ENCODE measurements at places on chromosomes 1 and 21.
A peak's percentile ranks its signal among the peaks of the same experiment; 100 is the strongest.

DNA sequence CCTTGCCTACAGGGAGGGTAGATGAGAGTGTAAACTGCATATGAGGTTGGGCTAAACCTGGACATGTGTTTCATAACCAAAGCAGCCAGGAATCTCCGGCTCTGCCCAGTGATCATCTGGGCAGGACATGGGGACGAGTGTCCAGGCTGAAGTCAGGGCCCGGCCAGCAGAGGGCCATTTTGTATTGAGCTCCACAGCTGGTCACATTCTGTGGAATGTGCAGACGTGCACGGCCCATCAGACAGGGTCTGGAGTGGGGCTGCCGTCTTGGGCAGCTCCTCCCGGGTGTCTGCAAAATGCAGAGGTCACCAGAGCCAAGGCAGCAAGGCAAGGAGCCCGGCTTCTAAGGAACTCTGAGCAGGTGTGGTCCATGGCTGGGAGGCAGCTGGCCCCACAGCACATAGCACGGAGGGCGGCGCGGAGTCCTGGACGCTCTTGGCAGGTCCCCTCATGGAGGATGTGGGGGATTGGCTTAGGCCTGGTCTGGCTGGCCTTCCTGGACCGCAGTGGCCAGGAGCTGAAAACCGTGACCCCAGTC is 6.2 kb downstream of the LRRC3 start:
- DNase-seq = no peak

DNA sequence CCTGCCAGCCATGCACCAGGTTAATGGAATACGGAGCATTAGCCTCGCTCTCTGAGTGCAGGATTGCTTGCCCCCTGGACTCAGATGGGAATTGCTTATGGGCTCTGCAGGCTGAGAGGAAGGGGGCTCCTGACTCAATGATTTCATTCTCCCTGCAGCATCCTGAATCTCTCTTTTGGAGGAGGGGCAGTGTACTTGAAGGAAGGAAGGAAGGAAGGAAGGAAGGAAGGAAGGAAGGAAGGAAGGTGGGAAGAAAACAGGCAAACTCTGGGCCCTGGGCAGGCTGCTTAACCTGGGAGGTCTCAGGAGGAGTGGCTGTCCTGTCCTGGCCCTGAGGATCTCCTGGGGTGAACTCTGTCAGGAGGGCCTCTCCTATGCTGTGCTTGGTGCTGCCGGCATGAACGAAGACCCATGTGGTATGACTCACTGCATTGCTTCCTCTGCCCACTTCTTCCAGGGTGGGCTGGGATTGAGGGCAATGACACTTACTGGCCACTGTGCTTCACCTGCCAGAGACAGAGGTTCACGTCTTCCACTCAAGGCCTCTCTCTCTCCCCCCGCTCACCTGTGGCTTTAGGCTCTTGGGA is 257.1 kb upstream of the CSF3R start:
- DNase-seq = no peak

- peak; percentile 12 for DNase-seq
These were observed 107.7 kb downstream of the MAB21L3 start for GRCh38 chr1:116218922-116219321.

GRCh38 chr1:238624776-238625175 is 734.1 kb upstream of the ZP4 start:
- no peak for DNase-seq

- DNase-seq = no peak
These were observed 214.9 kb downstream of the APP start for GRCh38 chr21:25955646-25956045.

GRCh38 chr1:67733681-67734322 is 48.8 kb downstream of the GADD45A start:
- no peak for DNase-seq

DNA sequence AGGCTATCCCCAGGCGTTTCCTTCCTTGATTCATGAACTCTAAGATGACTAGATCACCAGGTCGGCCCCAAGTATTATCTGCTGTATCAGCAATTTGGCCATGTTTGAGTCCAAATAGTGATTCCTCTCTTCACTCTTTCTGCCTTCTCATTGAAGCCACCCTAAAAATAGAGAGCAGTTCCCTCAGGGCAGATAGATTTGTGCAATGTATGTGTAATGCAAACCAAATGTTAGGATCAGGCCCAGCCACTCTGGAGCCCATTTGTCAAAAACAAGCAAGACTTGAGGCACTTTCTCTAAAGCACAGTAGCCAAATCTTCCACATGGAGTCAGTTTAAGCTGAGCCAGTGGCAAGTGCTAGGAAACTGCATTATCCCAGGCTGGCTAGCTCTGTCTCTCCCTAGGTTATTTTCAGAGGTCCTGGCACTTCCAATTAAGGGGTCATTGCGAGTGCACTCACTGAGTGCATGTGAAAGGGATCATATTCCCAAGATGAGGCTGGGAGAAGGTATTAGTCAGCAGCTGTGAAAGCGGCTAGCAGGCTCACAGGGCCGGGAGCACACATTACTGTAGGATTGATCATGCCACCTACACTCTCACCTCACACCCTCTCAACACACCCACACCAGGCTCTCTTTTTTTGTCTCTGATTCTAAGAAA is 97.9 kb upstream of the RAB3GAP2 start:
- no peak for DNase-seq

DNA sequence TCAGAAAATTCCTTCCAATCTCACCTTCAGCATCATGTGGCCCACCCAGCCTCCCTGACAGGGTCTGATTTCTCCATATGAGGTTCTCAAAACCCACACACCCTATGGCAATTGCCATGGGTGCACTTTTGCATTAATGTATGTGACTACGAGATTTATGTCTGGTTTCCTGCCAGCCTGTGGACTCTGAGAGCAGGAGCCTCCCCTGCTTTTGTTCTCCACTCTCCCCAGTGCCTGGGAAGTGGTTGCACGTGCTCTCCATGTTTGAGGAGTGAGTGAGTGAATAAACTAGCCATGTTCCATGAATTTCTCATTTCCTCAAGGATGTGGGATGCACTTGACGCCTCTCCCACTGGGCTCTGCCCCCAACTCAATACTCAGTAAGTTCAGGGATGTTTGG is 91.2 kb downstream of the ACTL8 start:
- no peak for DNase-seq

- no peak for DNase-seq
These were observed 84.5 kb downstream of the ATP6V1G3 start for GRCh38 chr1:198455966-198456365.

- no peak for DNase-seq
These were observed 46.9 kb upstream of the SMYD2 start for GRCh38 chr1:214233856-214234634.

- no peak for DNase-seq
These were observed 39.3 kb upstream of the NTPCR start for GRCh38 chr1:232911027-232911599.

DNA sequence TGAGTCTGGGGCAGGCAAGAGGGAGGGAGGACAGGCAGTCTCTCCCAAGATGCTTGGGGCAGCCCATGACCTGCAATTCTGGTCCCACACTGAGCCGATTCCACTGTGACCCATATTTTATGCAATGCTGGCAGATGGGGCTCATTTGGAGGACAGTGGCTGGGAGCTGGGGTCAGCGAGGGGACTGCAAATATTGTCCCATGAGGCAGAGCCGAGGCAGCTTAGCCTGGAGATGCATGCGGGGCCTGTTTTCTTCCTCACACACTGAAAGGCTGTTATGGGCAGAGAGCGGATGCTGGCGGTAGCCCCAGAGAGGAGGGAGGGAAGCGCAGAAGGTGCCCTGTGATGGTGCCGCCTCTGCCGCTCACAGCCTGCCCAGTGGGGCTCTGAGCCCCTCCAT is 128.5 kb upstream of the POU3F1 start:
- no peak for DNase-seq

DNA sequence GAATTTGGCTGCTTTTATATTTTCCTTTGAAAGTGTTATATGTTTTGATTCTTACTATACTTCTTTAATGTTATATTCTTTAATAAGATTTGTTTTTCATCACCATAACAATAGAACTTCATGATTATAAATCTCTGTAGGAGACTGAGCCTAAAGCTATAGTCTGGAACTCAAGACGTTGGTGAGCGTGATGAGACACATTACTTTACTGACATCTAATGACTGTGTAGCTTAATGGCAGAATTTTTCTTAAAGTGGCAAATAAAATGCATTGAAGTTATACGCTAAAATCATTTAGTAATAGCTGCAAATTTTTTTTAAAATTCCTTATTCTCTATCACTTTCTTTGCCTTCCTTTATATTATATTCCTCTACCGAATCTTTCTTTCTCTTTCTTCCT is 56.1 kb upstream of the HAO2 start:
- no peak for DNase-seq

GRCh38 chr1:247273013-247273412 is 17.1 kb downstream of the VN1R5 start:
- no peak for DNase-seq

DNA sequence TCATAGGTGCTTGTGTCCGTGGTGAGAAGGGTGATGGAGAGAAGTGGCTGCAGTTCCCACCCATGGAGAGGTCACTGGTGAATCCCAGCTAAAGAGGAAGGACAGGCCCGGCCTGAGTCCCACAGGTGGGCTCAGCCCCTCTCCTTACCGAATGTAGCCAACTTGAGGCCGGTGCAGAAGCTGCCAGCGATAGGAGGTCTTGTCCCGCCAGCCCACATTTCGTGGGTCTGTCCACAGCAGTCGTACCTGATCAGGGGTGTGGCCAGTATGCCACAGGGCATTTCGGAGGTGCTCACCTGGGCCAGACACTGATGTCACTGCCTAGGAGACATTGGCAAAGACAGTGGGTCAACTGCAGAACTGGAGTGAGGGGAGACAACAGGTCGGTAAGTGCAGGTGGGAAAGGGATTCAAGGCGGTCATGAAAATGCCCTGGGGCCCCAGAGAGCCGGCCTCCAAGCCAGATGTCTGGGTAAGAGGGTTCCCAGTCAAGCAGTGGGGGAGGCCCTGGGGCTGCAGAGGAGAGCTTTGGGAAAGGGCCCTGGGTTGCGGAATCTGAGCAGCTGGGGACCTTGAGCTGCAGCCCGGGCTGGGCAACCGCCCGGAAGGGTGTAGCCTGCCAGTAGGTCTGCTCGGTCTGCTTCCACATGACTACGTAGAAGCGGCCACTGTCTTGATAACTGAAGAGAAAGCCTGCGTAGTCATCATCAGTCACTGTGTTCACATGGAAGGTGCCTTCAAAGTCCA is 10.6 kb downstream of the THBS3 start:
- no peak for DNase-seq

DNA sequence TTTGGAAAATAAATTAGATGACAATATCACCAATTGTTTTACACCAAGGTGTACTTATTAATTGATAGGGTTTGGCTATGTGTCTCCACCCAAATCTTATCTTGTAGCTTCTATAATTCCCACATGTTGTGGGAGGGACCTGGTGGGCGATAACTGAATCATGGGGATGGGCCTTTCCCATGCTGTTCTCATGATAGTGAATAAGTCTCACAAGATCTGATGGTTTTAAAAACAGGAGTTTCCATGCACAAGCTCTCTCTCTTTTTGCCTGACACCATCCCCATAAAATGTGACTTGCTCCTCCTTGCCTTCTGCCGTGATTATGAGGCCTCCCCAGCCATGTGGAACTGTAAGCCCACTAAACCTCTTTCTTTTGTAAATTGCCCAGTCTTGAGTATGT is 131.0 kb upstream of the LMO4 start:
- no peak for DNase-seq

DNA sequence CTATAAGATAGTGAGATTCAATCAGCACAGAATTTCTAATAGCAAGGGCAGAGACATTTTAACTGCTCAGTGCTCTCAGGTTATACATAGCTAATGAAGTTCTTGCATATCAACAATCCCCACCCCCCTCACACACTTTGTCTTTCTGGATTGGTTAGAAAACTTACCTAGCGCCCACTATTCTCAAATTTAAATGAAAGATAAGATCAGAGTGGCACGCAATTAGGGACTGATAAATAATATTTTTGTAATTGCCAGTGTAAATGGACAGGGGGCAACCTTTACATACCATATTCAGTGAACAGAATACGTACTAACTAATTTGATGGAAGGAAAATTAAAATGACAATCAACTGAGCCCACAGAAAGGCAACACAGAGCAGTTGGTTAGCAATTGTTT is 11.7 kb downstream of the SELL start:
- no peak for DNase-seq

GRCh38 chr1:56137090-56137489 is 442.3 kb downstream of the PLPP3 start:
- DNase-seq = no peak

- DNase-seq = no peak
These were observed 390.3 kb upstream of the NFIA start for GRCh38 chr1:60692031-60692430.

DNA sequence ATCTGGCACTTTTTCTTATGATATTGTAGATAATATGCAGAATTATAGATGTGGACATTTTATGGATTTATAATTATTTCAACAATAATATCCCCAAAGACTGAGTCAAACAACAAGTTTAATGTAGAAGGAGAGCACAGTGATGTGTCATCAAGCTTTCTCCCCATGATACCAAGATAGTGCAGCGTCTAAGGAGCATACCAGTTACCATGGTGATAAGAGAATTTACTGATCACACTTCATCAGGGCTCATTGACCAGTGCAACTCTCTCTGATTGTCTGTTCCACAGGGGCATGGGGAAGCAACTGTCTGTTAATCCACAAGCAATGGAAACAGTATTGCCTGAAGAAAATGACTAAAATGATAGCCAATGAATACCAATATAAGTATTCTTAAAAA is 209.6 kb upstream of the DPYD start:
- no peak for DNase-seq

DNA sequence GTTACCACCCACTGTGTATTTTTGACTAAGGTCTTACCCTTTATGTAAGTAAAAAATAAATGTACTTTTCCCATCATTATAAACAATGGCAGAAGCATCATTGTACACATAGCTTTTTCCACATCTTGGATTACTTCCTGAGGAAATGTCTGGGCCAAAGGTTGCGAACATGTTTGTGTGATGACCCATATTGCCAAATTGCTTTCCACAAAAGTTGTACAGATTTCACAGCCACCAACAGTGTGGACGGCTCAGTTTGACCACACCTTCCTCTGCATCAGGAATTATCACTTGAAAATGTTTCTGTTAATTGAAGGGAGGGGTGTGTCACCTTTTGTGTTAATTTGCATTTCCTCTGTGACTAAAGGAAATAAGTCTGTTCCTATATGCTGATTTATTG is 25.7 kb downstream of the AKNAD1 start:
- no peak for DNase-seq

DNA sequence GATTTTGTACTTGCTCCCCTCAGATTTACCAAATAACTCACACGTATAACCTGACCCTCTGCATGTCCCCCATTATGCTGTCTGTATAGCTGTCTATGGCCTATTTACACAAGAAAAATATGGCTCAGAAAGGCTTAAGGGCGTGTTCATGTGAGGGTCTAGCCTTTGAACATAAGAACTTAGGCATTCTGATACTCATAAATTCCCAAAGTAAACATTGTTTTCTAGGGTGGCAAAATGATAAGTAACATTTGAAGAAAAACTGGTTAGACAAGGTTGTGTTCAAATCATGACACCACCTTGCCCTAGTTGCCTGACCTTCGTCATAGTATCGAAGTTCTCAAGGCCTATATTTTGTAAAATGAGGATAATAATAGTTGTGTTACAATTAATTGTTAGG is 394.6 kb downstream of the LRRIQ3 start:
- DNase-seq = no peak

- no peak for DNase-seq
These were observed 364.7 kb downstream of the LMX1A start for GRCh38 chr1:164991763-164992314.
